ENCODE measurements at places on chromosomes 16 and 17. TPM values are rescaled to one million over a fixed set of nuclear protein-coding genes. Genes with fewer than 3 reads are reported as not detected.

HSPB9 gene
- total RNA-seq, result not detected

ARL5C gene
- total RNA-seq, result not detected

SMTNL2 gene
- not detected for total RNA-seq

HOXB6 gene
- total RNA-seq, result 0.93 TPM

TBC1D3K gene
- not detected for total RNA-seq

AIPL1 gene
- total RNA-seq, result not detected

CCL18 gene
- total RNA-seq, result not detected

HBM gene
- not detected for total RNA-seq

TP53TG3C gene
- total RNA-seq, result not detected

CD79B gene
- total RNA-seq, result not detected

BCL6B gene
- not detected for total RNA-seq

GRB7 gene
- total RNA-seq, result 26.3 TPM

CIITA gene
- total RNA-seq, result 0.07 TPM

DLX4 gene
- 0.14 TPM for total RNA-seq

OR3A3 gene
- not detected for total RNA-seq

KRTAP9-8 gene
- total RNA-seq, result not detected

NTN3 gene
- 0.14 TPM for total RNA-seq

KRT38 gene
- total RNA-seq, result not detected

PRSS21 gene
- total RNA-seq, result 7.5 TPM

SOX8 gene
- total RNA-seq, result not detected

SOX15 gene
- 162 TPM for total RNA-seq

STXBP4 gene
- 5.8 TPM for total RNA-seq

PMFBP1 gene
- total RNA-seq, result 0.35 TPM

SLC16A11 gene
- total RNA-seq, result not detected

FOXF1 gene
- total RNA-seq, result 1.1 TPM

KRTAP2-1 gene
- not detected for total RNA-seq

SLC9A5 gene
- total RNA-seq, result 0.74 TPM

VMO1 gene
- total RNA-seq, result 4.0 TPM

KRTAP4-5 gene
- not detected for total RNA-seq

CMTM2 gene
- total RNA-seq, result not detected

SLC38A8 gene
- not detected for total RNA-seq

IL17C gene
- not detected for total RNA-seq

FAM234A gene
- total RNA-seq, result 69.4 TPM

SMG6 gene
- total RNA-seq, result 19.7 TPM

SLFN14 gene
- not detected for total RNA-seq

ZNF385C gene
- not detected for total RNA-seq

KIF18B gene
- 15.2 TPM for total RNA-seq

GNGT2 gene
- total RNA-seq, result not detected

NEUROD2 gene
- total RNA-seq, result not detected

MYL11 gene
- not detected for total RNA-seq

MEIOC gene
- 0.19 TPM for total RNA-seq

PRSS33 gene
- total RNA-seq, result not detected

ABCC3 gene
- total RNA-seq, result 13.3 TPM

TTYH2 gene
- 1.7 TPM for total RNA-seq

PRRT2 gene
- total RNA-seq, result not detected

Data from airway epithelial cell (primary cell).